ENCODE measurements at places on chromosomes 4 and X. TPM values are rescaled to one million over a fixed set of nuclear protein-coding genes. Genes with fewer than 3 reads are reported as not detected.

Gene SLC7A11
- 2.7 TPM for total RNA-seq

Gene LSM6
- 65.0 TPM for total RNA-seq

Gene FGF5
- total RNA-seq = not detected

Gene TMPRSS11F
- total RNA-seq = not detected

Gene CYBB
- not detected for total RNA-seq

Gene MAB21L2
- total RNA-seq = not detected

Gene UFSP2
- total RNA-seq = 19.9 TPM

Gene NLRP2B
- total RNA-seq = not detected

Gene GRIA3
- total RNA-seq = not detected

Gene ARMCX4
- total RNA-seq = 4.8 TPM

Gene STK32B
- not detected for total RNA-seq

Gene GPRASP3
- total RNA-seq = 0.88 TPM

All from activated T-helper 1 cell treated with anti-CD3 and anti-CD28 coated beads, Interleukin-12 subunit alpha, Interleukin-12 subunit beta, Interleukin-2, Interleukin-4 antibody, amounts not matched to agents 30 ng/mL and 10 ng/mL and 1 ng/mL, durations not matched to agents 14 hours and 24 hours and 36 hours (primary cell).